ENCODE measurements at places on chromosomes 7 and 10.

DNA sequence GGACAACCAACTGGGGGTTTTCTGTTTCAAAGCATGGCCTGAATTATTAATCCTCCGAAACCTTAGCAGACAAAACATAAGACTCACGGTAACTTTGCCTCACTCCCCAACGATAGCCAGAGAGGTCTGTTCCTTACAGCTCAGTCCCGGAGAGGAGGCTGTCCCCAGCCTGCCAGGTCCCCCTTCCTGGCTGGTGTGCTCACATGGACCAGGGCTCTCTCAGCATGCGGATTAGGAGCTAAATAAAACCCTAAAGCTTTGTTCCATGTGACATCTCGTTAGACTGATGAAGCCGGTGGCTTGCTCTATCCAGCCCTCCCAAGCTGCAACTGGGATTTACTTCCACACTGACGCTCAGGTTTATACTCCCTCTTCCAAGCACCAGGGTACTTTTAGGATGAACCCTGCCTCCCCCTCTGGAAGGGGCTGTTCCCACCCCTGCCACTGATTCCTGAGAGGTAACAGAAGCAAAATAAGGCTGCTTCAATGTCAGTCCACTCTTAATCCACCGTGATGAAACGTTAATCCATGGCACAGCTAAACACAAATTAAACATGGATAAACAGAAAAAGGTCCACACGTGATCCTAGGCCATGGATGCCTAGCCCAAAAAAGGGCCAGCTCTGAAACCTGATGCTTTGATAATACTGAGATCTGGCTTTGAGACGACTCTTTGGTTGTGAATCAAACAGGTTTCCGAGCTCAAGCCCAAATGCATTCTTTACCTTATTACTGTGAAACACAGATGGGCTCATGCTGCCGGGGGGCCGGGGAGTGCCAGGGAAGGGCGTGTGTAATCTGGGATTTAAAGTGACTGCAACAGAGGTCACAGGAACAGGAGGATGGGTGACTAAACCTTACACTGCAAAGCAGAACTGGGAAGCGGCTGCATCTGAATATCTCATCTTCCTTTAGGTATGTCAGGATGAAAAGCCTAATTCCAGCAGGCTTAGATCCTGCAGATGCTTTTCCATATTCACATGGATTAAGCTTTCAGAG is 86.2 kb downstream of the ZRANB1 start:
- DNase-seq, result no peak

GRCh38 chr7:63057265-63057664 is 941.4 kb upstream of the ZNF722 start:
- no peak for DNase-seq

DNA sequence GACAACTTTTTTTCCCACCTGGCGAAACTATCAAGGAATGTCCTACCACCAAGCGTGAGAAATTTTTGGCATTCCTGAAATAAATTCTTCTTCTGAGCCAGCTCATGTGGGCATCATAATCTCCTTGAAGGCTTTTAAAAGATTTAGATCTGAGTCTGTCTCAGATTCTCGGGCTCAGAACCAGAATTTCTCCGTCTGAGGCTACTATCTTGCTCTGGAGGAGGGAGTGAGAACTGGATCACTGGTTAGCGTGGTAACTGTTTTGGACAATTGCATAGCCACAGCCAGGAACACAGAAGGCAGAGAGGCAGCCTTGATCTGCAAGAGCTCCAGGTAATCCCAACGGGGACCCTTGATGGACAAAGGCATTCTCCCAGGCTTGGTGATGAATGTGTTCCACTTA is 1.0 kb upstream of the PLAC9 start:
- DNase-seq, result no peak

- DNase-seq, result peak; percentile 61
Measured at GRCh38 chr10:25725917-25726716, 207.9 kb upstream of the MYO3A start.

GRCh38 chr10:83199374-83199773 is 939.9 kb upstream of the GHITM start:
- DNase-seq, result no peak

DNA sequence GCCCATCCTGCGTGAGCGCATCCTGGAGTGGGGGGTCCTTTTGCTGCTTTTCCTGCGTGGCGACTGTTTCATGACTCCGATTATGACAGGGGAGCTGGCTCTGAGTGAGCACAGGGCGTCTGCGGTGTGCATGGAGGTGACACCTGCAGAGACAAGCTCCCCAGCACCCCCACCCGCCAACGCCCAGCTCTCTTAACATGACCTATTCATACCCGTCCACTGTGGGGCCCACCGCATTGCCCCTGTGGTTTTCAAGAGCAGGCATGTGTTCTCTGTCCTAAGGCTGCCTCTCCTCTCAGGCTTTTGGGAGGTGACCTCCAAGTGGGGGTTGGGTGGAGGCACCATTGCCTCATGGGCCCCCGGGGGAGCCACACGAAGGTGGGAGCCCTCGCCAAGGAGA is 500.7 kb downstream of the TCERG1L start:
- DNase-seq, result no peak

DNA sequence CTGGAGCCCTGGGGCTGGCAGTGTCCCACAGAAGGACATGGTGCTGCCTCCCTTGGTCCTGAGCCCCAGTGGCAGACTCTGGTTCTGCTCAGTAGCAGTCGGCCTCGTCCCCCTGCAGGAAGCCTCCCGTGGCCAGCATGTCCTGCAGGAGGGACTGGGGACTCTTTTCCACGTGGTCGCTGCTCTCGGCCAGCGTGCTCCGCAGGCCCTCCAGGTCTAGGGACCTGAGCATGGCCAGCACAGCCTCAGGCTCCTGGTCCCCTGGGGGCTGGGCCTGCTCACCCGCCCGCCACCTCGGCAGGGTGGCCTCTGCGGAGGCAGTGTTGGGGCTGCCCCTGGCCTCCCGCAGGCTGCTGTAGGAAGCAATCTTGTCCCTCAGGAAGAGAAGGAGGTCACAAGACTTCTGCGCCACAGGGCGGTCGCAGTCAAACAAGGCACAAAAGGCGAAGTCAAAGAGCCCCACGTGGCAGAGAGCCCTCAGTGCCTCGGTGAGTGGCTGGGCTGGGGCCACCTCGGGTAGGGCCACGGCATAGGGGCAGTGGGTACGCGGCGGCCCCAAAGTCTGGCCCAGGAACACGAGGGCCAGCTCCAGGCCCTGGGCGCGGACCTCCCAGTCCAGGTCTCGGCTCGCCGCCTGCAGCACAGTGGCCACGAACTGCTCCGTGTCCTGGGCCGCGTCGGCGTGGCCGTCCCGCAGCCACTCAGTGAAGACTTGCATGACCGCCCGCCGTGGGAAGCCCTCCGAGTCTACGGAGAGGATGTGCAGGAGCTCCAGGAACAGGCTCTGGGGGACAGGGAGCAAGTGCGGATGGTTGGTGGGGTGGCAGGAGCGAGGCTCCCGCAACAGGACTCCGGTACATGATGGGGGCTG is 17.1 kb downstream of the BRAT1 start:
- DNase-seq, result no peak
